BJ (cell line): ENCODE measurements at places on chromosomes 4 and X. TPM values are rescaled to one million over a fixed set of nuclear protein-coding genes. Genes with fewer than 3 reads are reported as not detected.

GPC4 gene
- polyA plus RNA-seq: 0.23 and 0.26 TPM in 2 replicates

- no peak for DNase-seq
Observed at GRCh38 chr4:166839615-166840251, 394.6 kb downstream of the SPOCK3 start.

DNA sequence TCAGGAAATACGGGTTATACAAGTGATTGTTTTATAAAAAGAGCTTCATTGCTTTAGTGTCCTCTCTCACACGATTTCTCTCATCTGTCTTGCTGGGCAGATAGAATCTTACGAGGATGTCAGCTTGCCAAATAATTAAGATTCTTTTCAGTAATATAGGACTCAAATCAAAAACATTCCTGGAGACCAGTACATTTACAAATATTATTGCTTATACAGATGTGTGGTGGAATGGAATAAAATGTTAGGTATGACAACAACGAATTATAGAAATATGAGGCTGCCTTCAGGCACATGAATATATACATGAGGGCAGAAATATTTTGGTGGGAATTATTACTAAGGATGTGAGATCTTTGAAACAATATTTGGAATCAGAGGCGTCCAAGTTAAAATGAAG lies 88.9 kb downstream of the GC start:
- DNase-seq: no peak

GRCh38 chrX:44693255-44693654 lies 150.6 kb upstream of the DUSP21 start:
- DNase-seq: no peak

MAGEA2 gene
- polyA plus RNA-seq: not detected in 2 replicates

PDE5A gene
- 69.0 and 82.6 TPM in 2 replicates for polyA plus RNA-seq

SLC49A3 gene
- polyA plus RNA-seq: 1.6 and 2.8 TPM in 2 replicates

GRCh38 chr4:163846008-163846407 lies 351.5 kb downstream of the TMA16 start:
- no peak for DNase-seq

- no peak for DNase-seq
Observed at GRCh38 chr4:47704693-47705325, 133.1 kb downstream of the CORIN start.

- no peak for DNase-seq
Observed at GRCh38 chr4:18247189-18247588, 225.6 kb upstream of the LCORL start.

VCX3B gene
- not detected in 2 replicates for polyA plus RNA-seq

MSANTD1 gene
- 0.06 and 0.10 TPM in 2 replicates for polyA plus RNA-seq
